ENCODE measurements at places on chromosomes 7 and 10.

DNA sequence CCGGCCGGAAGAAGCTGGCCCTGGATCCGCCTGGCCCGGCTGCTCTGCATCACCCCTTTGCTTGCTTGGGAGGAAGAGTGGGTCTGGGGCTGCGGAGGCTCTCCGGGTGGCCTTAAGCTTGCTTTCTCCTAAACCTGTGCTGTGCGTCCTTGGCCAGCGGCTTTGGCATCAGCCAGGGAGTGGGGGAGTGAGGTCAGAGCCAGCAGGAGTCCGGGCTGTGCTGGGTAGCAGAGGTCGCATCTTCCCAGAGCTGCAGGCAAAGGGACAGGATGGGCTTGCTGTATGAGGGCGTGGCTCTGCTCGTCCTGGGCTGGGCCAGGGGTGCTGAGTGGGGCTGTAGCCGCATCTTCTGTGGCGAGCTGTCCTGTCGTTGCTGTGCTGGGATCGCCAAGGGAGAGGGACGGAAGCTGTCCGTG, 21.1 kb downstream of the BNIP3 start:
- no peak for DNase-seq

GRCh38 chr7:125256446-125256845, 326.8 kb upstream of the POT1 start:
- DNase-seq: no peak

- no peak for DNase-seq
Measured at GRCh38 chr10:102468683-102469082, 17.3 kb upstream of the C10orf95 start.

- no peak for DNase-seq
Measured at GRCh38 chr7:134539380-134540004, 9.4 kb upstream of the AKR1B15 start.

DNA sequence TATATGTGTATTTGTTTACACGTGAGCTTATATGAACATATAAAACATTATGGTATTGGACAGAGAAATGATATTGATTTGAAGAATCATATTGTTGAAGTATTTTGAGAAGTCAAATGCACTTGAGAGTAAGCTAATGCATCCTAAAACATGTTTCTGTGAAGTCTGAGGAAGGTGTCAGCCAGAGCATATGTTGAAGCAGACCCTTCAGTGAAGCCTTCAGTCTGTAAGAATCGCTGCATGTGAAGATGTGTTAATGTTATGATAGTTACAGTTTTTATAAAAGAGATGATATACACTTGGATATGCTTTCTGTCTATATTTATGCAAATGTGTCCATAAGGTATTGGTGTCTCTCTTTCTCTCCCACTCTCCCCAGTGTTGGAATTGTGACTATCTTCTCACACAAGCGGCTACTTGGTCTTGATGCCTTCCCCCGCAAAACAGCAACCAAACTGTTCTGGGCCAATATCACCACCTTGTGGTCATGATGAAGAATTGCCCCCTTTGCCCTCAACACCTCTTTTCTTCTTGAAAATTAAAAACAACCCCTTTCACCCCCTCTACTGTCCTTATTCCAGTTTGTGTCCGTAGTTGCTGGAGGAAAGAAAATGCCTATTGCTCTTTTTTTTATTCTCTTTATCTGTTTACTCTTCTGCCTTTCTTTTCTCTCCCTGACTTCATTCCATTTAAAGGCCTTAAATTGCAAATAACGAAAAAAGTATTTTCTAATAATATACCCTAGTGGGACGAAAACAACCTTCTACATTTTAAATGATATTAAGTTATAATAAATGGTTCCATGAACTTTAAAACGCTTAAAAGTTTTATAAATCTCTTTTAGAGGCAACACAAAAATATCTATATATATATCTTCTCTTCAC, 64.9 kb downstream of the IKZF1 start:
- DNase-seq: peak; percentile 44

DNA sequence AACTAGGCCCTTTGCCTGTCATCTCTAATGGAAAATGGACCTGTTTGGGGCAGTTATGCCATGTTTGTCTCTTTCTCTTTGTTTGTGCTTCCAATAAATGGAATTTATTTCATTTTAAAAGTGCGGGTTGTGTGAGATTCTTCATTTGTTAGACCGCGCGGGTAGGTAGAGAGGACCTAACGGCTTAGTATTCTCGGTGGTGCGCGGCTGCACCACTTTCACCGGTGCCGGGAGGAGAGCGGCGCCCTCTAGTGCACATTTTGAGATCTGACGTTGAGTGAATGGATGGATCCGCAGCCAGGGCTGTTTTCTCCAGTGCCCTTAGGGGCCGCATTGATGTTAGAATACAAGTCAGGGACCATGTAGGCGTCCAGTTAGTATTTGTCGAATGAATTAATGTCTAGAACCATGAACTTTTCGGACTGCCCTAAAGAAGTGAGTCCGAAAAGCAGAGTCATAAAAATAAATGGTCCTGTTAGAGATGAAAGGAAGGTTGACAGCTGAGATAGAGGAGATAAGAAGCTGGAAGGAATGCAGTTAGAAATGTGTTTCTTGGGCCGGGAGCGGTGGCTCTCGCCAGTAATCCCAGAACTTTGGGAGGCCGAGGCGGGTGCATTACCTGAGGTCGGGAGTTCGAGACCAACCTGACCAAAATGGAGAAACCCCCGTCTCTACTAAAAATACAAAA, 29.3 kb upstream of the GIMAP8 start:
- DNase-seq: peak; percentile 67
